H1 (cell line): ENCODE measurements at places on chromosomes 2 and 18.

DNA sequence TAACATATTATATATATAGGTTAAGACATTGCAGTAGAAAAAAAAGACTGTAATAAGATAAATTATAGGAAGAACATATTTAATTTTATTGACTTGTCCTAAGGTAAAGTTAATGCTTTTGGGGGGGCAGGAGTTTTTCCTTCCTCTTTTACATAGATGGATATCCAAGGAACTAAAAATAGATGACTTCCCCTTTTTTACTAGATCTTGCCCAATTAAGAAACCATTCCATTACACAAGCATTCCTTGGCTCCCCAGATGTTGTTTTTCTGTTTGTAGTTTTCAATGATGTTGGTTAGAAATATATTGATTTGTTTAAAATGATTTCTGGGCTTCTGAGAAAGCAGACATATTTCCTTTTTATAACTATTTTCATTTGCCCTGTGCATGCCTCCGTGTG is 22.4 kb upstream of the PMAIP1 start:
- no peak overlapping the region for H3K4me3 ChIP-seq
- no peak for DNase-seq
- H3K4me1 ChIP-seq, result peaks cover 8% of the 10 kb centered on the region
- H3K27me3 ChIP-seq, result no peaks in the 10 kb centered on the region

DNA sequence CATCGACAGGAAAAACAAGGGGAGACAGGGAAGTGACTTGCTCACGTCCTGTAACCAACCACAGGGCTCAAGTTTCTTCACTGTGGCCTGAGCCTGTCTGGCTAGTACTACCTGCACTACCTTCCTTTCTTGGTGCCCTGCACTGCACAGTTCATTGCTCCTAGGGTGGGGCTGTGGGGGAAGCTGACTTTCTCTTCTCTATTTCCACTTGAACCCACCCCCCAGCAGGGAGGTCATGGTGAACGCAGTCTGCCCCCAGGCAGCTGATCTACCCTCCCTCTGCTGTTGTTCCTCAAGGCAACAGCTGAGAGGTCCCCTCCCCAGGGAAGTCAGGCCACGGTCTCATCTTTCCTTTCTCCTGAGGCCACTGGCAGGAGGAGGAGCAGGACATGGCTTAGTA is 532.1 kb downstream of the SOX11 start:
- H3K36me3 ChIP-seq, result no peaks in the 10 kb centered on the region
- no peak for DNase-seq
- H3K4me3 ChIP-seq, result no peak overlapping the region

DNA sequence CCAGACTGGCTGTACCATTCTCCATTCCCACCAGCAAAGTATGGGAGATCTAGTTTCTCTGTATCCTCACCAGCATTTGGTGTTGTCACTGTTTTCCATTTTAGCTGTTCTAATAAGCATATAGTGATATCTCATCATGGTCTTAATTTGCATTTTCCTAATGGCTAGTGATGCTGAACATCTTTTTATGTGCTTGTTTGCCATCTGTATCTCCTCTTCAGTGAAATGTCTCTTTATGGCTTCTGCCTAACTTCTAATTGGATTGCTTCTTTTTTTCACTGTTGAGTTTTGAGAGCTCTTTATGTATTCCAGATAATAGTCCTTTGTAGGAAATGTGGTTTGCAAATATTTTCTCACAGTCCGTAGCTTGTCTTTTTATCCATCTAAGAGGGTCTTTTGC is 18.9 kb upstream of the BIN1 start:
- H3K36me3 ChIP-seq, result no peaks in the 10 kb centered on the region
- H3K27me3 ChIP-seq, result no peaks in the 10 kb centered on the region
- no peak overlapping the region for H3K27ac ChIP-seq
- no peak overlapping the region for H3K4me3 ChIP-seq
- H3K4me1 ChIP-seq, result peaks cover 3% of the 10 kb centered on the region; the same call in 1 of the 2 replicates

GRCh38 chr2:158782616-158783015 is 12.5 kb upstream of the DAPL1 start:
- H3K4me1 ChIP-seq, result no peaks in the 10 kb centered on the region
- no peak for DNase-seq
- no peak overlapping the region for H3K27ac ChIP-seq
- no peak overlapping the region for H3K4me3 ChIP-seq
- H3K27me3 ChIP-seq, result no peaks in the 10 kb centered on the region

DNA sequence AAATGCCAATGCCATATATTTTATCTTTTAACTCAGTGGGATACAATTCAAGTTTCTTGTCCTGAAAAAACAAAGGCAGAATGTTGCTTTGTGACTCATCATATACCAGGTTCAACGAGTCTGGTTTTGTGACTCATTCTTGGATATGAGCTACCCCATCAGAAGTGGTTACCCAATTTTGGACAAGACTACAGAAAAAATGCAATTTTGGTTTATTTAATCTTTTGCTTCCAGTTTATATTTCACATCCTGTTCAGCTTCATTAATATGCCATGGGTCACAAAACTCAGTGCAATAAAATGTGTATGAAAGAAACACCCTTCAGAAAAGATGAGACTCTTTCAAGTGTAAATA is 25.0 kb downstream of the FN1 start:
- H3K27ac ChIP-seq, result no peak overlapping the region
- H3K27me3 ChIP-seq, result no peaks in the 10 kb centered on the region
- peaks cover under 1% of the 10 kb centered on the region; the same call in 1 of the 2 replicates for H3K36me3 ChIP-seq
- no peaks in the 10 kb centered on the region for H3K4me1 ChIP-seq

DNA sequence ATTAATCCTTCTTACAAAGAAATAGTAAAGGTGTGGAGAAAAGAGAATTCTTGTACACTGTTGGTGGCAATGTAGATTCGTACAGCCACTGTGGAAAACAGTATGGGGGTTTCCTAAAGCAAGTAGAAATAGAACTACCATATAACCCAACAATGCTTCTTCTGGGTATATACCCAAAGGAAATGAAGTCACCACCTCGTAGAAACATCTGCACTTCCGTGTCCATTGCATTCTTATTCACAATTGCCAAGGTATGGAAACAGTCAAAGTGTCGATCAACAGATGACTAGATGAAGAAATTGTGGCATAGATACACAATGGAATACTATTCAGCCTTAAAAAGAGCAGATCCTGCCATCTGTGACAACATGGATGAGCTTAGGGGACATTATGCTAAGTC is 93.4 kb upstream of the TGIF1 start:
- H3K36me3 ChIP-seq, result no peaks in the 10 kb centered on the region
- H3K4me3 ChIP-seq, result no peak overlapping the region
- no peak for DNase-seq
- no peaks in the 10 kb centered on the region for H3K27me3 ChIP-seq
- H3K27ac ChIP-seq, result no peak overlapping the region

DNA sequence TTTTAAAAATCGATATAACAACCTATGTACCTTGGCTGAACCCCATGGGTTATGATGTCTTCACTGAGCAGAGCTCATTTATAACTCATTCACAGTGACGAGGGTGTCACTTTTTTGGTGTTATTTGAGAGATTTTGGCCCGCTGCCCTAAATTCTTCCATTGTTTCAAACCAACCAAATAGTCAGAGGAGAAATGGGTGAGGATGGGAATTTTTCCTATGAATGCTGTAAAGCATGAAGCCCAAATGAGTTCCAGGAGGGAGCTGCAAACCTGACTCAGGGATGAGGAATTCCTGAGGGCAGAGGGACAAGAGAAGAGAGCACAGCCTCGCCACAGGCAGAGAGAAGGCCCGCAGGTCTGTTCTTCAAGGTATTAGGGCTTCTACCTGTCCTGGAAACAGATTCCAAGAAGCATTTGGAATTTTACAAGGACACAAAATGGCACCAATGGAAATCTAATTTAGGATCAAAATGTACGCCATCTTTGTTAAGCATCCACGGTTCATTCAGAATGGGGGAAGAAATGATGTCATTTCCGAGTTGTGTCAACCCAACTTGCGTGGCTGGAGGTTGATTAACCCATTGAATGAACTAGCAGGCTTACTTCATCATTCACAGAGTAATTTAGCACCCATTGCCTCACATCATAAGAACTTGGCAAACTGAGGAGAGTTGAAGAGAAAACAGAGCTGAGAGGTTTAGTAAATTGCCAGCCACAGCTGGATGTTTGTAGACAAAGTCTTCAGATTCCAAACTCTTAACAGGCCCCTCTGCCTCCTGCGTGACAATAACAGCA is 133.5 kb downstream of the LAMA3 start:
- H3K4me1 ChIP-seq, result peaks cover 5% of the 10 kb centered on the region; the same call in 1 of the 2 replicates
- no peaks in the 10 kb centered on the region for H3K27me3 ChIP-seq
- no peak for DNase-seq
- no peak overlapping the region for H3K27ac ChIP-seq
